ENCODE measurements at places on chromosomes 3 and 15.

DNA sequence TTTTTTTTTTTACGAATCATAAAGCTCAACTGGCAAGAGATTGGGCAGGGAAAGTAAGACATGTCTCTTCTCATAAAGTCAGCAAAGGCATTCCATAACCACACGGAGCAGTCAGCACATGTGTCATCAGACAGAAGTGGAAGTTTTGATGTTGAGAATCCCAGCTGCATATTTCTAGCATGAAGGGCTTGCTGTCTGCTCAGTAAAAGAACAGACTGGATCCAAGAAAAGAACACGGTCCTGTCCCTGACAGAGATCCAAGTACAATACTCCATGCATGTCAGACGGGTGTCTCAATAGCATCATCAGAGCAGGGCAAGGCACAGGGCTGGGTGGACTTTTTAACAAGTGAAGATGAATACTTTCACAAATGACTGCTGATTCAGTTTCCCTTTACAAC, 38.2 kb downstream of the ABI3BP start:
- DNase-seq: no peak

- no peak for DNase-seq
Observed at GRCh38 chr15:72796210-72796514, 12.6 kb upstream of the ADPGK start.

DNA sequence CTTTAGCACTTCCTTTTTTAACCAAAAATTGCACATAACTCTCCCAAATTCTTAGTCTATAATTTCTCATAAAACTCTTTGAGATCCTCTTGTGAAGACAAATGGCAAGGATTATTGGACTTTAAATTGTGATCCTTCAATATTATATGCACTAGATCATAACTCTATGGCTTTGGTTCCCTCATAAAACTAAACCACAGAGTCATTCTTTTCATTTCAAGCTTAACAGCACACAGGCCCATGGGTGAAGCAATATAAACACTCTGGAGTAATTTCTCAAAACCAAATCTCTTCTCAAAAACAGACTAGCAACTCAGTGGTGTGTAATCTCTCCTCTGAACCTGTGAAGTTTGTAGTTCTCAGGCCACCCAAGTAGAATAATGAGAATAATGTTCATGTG, 171.0 kb upstream of the NECTIN3 start:
- no peak for DNase-seq

GRCh38 chr3:150371741-150372254, 36.3 kb upstream of the TSC22D2 start:
- no peak for DNase-seq

DNA sequence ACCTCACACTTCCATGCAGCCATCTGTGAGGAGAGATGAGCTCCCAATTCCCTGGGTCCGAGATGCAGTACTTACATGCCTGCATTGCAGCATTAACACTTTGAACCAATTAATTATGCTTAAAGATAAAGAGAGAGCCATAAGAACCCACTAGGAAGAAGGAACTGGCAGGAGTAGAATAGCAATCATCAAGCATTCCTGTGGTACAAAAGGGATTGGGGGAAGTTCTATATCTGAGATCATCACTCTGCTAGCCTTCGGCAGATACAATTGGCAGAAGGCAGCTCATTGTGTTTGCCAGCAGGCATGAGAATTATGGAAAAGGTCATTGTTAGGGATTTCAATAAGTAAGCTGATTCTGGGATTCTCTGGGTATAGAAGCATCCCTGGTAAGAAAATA, 891.4 kb downstream of the NTRK3 start:
- DNase-seq: no peak

DNA sequence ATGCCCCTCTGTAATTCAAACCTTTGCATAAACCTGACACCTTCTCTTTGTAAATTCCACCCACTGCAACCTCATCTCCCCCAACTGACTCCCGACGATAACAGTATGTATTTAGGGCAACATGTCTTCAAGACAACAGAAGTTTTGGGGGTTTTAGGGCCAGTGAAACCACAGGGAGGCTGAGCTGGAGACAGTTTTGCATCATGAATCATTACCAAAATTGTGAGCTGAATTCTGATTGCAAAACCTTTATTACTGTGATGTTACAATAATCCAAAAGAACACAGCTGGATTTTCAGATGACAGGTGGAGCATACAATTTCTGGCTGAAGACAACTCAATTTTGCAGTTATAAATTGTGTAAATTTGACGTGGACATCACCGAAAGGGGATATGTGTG, 281.3 kb upstream of the TTC14 start:
- no peak for DNase-seq

GRCh38 chr3:111194048-111194447, 122.4 kb downstream of the NECTIN3 start:
- no peak for DNase-seq

DNA sequence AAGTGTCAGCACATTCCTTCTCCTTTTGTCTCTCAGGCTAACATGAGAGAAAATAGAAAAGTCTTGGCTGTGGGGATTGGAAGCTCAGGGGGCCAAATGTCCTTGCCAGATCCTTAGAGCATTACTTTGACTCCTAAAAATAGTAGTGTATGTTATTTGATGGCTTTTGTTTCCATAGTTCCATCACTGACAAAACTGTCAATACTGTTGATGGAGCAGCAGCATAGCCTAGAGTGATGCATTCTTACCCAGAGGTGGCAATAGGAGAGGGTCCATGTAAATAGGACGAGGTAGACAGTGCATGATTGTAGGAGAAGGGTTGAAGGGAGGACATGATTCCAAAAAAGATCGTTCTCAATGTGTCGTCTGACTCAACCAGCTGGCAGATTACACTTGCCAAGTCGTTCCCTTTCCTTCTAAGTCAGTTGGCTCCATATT, 282.7 kb upstream of the TPRG1 start:
- no peak for DNase-seq

DNA sequence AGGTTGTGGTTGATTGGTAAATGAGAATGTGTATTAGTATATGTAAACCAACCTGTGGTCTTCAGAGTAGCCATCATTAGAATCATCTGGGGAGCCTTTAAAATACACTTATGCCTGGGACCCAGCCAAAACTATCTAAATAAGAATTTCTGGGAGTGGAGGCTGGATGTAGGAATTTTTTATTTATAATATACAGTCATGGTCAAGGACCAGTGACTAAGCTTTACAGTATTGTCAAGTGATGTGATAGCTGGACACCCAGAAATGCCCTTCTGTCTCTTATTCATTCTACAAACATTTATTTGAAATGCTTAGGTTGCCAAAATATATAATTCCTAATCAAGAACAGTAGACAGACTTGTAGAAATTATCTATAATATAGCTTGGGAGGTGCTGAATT, 132.2 kb downstream of the MBNL1 start:
- DNase-seq: no peak

DNA sequence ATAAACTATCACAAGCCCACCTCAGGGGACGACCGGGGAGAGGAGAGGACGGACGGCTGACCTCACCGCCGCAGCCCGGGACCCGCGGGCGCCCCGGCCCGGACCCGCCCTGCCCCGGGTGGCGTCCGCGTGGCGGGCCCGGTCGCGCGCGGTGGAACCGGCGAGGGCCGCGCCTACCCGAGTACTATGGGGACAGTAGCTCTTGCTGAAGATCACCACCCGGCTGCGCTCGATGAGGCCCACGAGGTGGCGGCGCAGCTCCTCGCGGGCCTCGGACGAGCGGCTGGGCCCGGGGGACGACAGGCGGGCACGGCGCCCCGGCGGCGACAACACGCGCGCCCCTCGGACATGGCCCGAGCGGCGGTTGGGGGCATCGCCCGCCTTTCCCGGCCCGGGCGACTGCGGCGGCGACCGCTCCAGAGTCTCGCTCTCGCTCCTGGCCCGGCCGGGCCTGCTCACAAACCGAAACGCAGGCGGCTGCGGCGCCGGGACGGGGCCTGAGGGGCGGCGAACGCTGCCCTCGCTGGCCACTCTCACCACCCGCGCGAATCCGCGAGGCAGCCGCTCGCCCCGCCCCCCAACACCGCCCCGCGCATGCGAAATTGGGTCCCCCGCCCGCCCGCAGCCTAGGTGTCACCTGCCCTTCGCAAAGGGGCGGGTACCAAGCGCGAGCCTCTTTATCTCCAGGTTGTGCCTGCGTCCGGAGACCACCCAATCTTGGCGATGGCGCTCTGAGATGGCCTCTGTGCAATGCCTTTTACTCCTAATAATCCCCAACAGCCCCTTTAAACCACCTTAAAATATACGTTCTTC, at the start of gene TXNRD3:
Gene TXNRD3, minus strand, starts transcription at position 554 of the 813 bp plus-strand sequence.
- no peak for DNase-seq

- DNase-seq: no peak
Observed at GRCh38 chr3:38556640-38557358, 60.7 kb downstream of the EXOG start.

DNA sequence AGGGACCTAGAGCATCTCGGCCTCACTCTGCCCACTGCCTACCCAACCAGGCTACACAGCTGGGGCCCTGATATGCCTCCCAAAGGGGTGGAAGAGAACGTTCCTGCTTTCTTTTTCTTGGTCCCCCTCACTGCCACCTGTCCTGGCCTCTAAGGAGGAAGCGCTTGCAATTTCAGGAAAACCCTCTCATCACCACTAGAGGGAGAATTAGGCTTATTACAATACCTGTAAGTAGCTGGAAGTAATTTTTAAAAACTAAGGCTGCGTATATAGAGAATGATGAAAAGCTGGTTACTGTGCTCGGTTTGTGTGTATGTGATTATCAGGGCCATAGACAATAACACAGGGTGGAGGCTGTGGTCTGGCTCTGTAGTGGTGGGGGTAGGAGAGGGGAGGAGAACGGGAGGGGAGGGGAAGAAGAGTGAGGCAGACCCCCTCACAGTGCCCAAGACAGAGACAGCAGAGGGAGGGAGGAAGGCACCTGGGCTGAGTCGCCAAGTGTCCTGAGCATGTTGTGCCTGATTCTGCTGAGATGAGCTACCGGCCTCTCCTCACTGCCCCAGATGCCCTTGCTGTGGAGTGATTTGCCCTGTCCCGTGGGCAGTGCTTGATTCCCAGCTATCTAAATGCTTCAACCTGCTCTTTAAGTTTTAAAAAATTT, 3.3 kb downstream of the GABRG3 start:
- DNase-seq: no peak

DNA sequence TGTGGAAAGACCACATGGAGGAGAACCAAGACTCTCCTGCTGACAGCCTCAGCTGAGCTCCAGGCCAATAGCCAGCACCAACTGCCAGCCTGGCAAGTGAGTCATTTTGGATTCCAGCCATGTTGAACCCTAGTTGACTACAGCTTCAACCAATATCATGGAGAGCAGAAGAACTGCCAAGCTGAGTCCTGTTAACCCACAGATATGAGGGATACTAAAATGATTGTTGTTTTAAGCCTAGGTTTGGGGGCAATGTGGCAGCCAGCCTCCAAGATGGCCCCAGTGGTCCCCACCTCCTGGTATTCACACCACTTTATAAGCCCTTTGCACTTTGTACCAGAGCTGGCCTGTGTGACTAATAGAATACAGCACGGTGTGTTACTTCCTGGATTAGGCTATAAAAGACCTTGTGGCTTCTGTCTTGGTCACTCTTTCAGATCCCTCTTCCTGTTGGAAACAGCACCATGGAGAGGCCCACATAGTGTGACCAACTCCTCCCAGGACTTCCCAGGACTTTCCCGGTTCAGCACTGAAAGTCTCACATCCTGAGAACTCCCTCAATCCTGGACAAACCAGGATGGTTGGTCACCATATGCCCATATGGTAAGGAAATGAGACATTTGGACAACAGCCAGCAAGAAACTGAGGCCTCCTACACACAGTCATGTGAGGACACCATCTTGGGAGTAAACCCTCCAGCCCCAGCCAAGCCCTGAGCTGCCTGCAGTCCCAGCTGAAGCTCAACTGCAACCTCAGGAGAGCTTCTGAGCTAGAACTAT, 32.4 kb upstream of the CDV3 start:
- DNase-seq: no peak

DNA sequence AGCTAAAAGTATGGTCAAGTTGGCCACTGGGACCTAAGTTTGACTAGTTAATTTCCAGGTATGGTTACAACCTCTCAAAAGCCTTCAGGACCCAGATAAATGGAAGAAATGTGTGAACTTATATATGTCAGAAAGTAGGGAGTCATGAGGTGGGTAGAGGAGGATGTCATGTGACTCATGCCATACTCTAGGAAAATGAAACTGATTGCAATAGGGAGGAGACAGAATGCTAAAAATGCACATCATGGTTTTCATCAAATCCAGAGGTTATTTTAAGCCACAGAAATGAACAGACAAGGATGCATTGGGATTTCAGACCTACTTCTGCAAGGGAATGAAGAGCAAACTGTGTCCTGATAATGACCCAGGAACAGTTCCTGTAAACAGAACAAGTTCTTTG, 310.0 kb downstream of the EDEM1 start:
- DNase-seq: no peak

- no peak for DNase-seq
Observed at GRCh38 chr3:187830181-187830580, 84.9 kb upstream of the BCL6 start.

GRCh38 chr3:44072601-44073540, 168.8 kb upstream of the TOPAZ1 start:
- DNase-seq: no peak

- DNase-seq: peak; percentile 90
Observed at GRCh38 chr15:36970522-36970921, 129.8 kb downstream of the MEIS2 start.

DNA sequence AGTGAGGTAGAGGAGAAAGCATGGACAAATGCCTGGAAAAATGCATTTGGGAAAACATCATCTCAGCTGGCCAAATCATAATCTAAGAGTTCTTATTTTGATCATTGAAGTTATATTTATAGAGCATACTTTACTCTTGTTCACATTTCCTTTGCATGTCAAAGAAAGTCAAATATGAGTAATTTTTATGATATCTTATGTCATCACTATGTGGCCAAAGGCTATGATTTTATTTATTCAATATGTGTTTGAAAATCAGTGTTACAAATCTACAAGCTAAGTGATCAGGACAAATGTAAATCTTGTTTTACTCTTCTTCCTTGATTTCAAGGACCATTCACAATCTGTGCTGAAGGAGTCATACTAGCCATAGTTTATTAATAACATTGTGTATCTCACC, 237.2 kb upstream of the DPH6 start:
- no peak for DNase-seq

DNA sequence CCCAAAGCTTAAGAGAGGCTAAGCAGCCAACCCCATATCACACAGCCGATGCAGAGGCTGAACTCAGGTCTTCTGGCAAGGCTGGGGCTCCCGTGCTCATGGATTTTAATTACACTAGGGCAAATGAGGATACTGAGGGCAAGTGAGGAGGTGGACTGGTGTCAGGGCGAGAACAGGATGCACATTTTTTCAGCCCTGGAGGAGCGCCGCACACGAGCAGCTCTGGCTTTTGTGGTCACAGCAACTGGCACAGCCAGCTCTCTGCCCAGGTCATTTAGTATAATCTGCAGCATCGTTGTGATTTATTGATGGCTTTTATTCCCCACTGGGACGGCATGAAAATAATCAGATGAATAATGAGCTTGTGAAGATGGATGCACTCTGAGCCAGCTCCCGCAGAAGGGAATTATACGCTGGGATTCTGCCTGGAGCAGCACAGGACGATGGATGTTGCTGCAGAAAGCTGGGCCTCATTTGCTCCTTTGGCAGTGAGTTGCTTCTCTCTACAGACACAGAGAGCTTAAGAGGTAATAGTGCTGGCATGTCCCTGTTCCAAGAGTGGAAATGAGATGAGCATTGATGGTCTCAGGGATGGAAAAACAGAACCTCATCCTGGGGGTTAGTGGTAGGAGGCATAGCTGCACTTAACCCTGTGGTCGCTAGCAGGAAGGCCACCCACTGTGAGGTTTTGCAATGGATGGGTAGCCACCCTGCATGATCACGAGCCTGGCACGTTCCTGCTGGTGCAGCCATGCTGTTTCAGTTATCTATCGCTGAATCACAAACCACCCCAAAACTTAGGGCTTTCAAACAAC, 135.4 kb downstream of the UACA start:
- peak; percentile 42 for DNase-seq

- DNase-seq: no peak
Observed at GRCh38 chr3:134795746-134796280, 753 bp downstream of the EPHB1 start.

Data from NCI-H1417 treated with DMSO at 0.1 percent for 48 hours (cell line).